ENCODE measurements at places on chromosomes 13 and 19.

DNA sequence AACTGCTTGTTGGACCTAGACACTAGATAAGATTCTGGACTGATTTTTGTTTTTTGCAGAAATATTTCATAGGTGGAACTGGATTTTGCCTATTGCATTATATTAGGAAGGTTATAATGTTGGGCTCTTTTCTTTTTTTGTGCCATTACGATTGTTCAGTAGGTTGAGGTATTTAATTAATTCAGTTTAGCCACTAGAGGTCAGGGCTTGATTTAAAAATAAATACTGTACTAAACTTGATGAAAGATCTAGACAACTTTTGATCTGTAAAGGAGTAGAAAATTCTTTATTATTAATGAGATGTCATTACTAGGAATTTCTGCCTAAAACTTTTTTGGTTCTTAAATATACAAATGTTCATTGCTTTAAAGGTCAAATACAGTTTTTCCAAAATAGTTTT is 15.2 kb upstream of the SUPT20H start:
- DNase-seq: peak; percentile 55

DNA sequence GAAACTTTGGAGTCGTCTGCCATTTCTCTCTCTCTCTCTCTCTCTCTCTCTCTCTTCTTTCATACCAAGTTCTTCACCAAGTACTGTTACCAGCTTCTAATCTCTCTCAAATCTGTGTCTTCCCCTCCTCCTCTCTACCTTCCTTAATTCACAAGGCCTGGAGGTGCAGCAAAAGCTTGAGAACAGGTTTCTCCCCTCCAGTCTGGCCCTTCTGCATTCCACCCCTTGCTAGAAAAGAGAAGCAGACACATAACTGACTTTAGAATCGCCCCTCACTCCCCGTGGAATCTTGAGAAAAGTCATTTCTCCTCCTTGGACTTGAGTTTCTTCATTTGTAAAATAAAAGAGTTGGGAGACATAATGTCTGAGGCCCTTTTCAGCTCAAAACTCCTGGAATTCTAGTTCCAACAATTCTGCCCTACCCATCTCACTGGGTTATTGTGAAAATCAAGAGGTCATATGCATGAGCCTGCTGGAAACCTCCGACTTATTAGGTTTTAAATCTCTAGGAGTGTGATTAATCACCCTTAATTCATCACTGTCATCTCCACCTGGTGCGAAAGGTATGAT is 20.4 kb downstream of the AMER2 start:
- DNase-seq: no peak

DNA sequence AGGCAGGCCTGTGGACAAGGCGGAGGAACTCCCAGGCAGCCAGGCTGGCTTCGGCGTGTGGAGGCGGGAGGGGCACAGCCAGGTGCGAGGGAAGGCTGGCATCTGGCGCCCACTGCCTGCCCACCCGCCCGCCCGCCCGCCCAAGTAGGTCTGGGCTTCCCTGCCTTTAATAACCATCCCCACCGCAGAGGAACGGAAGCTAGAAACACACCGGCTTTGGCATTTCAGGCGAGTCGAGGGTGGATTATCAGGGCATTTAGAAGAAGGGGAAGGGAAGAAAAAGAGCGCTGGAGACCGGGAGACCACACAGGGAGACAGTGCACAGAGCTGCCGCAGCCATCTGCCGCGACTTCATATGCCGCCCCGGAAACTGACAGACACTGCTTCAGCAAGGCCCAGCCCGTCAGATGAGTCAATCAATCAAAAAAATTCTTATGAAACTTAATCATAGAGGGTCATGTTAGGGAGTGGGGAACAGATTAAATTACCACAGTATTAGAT is 199.7 kb downstream of the TSHZ3 start:
- DNase-seq: no peak

DNA sequence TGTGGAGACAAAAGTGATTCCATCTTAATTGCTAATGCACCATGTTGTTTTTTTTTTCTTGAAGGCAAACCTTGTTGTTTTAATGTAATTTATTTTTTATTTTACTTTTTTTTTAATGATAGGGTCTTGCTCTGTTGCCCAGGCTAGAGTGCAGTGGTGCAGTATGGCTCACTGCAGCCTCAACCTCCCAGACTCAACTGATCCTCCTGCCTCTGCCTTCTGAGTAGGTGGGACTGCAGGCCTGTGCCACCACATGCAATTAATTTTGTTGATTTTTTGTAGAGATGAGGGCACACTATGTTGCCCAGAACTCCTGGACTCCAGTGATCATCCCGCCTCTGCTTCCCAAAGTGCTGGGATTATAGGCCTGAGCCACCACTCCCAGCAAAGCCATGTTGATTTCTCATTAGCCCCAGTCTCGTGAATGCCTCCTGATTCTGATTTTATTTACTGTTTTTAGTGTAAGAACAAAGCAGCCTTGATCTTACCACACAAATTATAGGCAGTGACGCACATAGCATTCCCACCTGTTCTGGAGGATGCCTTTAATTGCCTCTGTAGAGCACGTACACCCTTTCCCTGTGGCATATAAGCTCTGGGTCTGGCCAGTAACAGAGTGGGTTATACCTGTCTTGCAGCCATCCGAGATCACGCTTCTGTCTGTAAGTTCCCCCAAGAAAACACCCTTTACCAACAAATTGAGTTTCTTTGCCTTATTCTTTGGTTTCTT is 150.4 kb downstream of the GGACT start:
- DNase-seq: no peak

- peak; percentile 47 for DNase-seq
Observed at GRCh38 chr19:964761-965694, 19.1 kb upstream of the WDR18 start.

Measured in fibroblast of mammary gland (primary cell).